Endothelial cell of umbilical vein (primary cell): ENCODE measurements at places on chromosomes 5 and 9. TPM values are rescaled to one million over a fixed set of nuclear protein-coding genes. Genes with fewer than 3 reads are reported as not detected.

Gene C8G
- 1.4 and 1.9 TPM in 2 replicates for total RNA-seq

Gene TLR4
- total RNA-seq: 38.6 and 41.7 TPM in 2 replicates

Gene HAVCR2
- total RNA-seq: 0.42 TPM in 1 of 2 replicates, not detected in the other

Gene ZNG1C
- total RNA-seq: 31.5 and 40.8 TPM in 2 replicates

Gene PCA3
- total RNA-seq: 0.32 and 2.5 TPM in 2 replicates

Gene DMXL1
- 24.7 and 26.1 TPM in 2 replicates for total RNA-seq

Gene PGGT1B
- 37.5 and 42.3 TPM in 2 replicates for total RNA-seq

Gene LNPEP
- 23.4 and 23.5 TPM in 2 replicates for total RNA-seq

Gene SLC4A9
- total RNA-seq: not detected in 2 replicates

Gene SMIM33
- not detected in 2 replicates for total RNA-seq

Gene PCDHGB2
- total RNA-seq: 1.9 and 2.9 TPM in 2 replicates

Gene DNAJC21
- total RNA-seq: 39.4 and 49.2 TPM in 2 replicates

Gene NUTM2G
- total RNA-seq: not detected in 2 replicates

Gene ADAMTSL1
- total RNA-seq: 16.9 and 18.4 TPM in 2 replicates
